ENCODE measurements at places on chromosomes 4 and X.

DNA sequence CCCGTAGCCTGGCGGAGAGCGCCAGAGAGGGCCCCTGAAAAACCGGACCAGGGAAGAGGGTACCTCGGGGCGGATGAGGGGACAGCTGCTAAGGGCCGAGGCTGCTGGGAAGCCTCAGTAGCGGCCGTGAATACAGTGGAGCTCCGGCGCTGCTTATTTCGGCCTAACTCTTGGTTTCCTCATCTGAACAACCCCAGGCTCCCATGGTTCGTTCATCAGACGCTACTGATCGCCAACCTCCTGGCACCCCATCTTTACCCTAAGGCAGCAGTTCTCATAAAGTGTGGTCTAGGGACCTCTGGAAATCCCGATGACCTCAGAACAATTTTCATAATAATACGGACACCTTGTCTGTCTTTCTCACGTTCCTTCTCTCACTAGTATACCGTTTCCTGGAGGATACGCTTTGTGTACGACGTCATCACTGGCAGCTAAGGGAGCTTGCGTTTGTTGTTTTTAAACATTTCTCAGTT, 645 bp upstream of the RAB28 start:
- DNase-seq = no peak

DNA sequence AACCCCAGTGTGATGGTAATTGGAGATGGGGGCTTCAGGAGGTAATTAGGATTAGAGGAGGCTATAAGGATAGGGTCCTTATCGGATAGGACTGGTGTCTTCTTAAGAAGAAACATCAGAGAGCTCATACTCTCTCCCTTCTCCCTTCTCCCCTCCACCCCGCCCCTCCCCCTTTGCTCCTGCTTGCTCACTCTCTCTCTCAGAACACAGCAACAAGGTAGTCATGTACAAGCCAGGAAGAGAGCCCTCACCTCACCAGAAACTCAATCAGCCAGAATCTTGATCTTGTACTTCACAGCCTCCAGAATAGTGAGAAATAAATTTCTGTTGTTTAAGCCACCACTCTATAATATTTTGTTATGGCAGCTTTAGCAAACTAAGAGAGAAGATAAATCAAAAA, 4.5 kb downstream of the DDX60L start:
- peak; percentile 40 for DNase-seq

DNA sequence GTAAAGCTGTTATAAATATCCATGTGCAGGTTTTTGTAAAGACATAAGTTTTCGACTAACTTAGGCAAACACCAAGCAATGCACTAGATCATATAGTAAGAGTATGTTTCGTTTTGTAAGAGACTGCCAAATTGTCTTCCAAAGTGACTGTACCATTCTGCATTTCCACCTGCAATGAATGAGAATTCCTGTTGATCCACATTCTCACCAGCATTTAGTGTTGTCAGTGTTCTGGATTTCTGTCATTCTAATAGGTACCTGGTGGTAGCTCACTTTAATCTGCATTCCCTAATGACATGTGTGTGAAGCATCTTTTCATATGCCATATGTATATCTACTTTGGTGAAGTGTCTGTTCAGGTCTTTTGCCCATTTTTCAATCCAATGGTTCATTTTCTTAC, 57.8 kb downstream of the SH3RF1 start:
- DNase-seq = no peak

GRCh38 chr4:27921231-27921630, 1060.6 kb downstream of the STIM2 start:
- DNase-seq = no peak

- DNase-seq = no peak
Measured at GRCh38 chr4:149630064-149630463, 185.6 kb downstream of the IQCM start.

DNA sequence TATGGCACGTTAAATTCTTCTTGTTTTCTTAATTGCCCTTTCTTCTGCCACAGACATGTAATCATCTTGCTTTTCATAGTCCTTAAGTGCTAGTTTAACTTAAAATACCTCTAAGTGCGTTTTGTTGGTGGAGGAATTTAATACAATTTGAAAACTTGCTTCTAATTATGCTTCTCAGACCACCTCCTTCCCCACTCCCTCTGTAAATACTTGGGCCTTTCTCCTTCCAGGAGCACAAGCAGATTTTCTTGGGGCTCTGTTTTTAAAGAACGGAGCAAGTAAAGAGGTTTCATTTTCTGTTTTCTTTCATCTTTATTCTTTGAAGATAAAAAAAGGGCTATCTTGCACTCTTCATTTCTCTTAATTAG, 559 bp upstream of the PCDH18 start:
- DNase-seq = no peak

- DNase-seq = no peak
Measured at GRCh38 chrX:44039556-44039955, 66.4 kb upstream of the NDP start.

DNA sequence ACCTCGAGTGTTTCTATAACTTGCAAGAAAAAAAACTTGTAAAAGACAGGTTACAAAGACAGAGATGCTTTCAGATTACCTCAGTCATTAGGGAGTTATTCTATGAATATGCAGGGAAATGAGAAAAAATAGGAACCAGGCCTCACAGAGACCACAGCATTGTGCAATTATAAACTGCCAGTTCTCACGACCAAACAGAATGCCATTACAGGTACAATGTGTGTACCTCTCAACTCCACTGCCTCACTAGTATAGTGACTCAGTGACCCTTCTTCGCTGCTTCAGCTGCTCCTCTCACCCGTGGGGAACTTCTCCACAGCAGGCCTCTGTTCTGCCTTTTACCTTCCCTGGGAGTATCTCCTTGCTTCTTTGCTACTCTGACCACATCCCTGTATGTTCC, 2.3 kb upstream of the HTATSF1 start:
- DNase-seq = no peak

DNA sequence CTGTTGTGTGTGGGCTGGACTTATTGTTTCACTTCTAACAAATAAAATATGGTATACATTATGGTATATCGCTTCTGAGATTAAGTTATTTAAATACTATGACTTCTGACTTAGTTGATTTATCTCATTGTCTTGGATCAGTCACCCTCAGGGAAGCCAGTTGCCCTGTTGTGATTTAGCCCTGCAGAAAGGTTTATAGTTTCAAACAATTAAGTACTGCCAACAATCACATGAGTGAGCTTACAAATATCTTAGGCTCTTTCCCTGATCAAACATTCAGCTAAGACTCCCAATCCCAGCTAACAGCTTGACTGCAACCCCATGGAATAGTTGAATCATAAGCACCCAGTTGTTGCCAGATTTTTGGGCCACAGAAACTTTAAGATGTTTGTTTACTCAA, 85.4 kb downstream of the MAGEC1 start:
- DNase-seq = no peak

GRCh38 chr4:7771541-7772507, 167.8 kb downstream of the AFAP1 start:
- no peak for DNase-seq
